ENCODE measurements at places on chromosomes 2 and 18. TPM values are rescaled to one million over a fixed set of nuclear protein-coding genes. Genes with fewer than 3 reads are reported as not detected.

Gene SLC5A7
- total RNA-seq = not detected

- DNase-seq = no peak
Measured at GRCh38 chr2:192025637-192026036, 169.1 kb downstream of the TMEFF2 start.

GRCh38 chr2:114031605-114032505 lies 142.0 kb downstream of the ACTR3 start:
- DNase-seq = no peak

Gene CENPA
- 0.31 TPM for total RNA-seq

DNA sequence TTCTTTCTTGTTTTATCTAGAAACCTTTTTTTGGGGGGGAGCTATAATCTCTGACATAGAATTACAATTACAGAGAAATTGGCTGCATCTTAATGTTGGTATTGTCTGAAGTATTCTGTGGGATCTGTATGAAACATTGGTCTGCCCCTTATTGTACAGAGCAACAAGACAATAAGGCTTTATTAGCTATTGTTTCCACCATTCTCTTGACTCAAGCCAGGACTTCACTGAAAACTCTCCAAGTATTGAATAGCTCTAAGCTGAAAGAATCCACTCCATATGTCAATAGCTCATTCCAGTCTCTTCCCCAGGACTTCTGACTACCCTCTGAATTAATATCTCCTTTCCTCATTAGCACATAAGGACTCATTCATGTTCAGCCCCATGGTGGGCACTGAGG lies 77.8 kb downstream of the RHBDD1 start:
- no peak for DNase-seq

Gene GALNT13
- 0.49 TPM for total RNA-seq

Gene CASP8
- 12.1 TPM for total RNA-seq

DNA sequence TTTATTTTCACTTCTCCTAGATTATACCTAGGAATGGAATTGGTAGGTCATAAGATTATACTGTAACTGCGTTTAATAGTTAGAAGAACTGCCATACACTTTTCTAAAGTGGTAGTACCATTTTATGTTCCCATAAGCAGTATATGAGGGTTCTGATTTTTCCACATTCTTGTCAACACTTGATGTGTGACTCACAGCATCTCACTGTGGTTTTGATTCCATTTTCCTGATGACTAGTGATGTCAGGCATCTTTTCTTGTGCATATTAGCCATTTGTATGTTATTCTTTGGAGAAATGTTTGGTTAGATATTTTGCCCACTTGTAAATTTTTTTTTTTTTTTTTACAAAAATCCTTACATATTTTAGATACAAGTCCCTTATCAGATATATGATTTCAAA lies 2.3 kb downstream of the DCAF17 start:
- DNase-seq = no peak

DNA sequence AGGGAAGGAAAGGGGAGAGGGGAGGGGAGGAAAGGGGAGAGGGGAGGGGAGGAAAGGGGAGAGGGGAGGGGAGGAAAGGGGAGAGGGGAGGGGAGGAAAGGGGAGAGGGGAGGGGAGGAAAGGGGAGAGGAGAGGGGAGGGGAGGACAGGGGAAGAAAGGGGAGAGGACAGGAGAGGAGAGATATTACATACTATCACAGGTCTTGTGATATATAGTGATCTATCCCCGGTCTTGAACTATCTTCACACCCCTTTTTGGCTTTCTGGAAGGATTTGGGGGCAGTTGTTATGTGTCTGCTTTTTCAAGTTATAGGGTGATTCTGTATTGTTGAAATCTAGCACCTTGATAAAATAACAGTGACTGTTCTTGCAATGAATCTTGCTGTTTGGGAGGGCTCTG lies 92.1 kb upstream of the ID2 start:
- no peak for DNase-seq

GRCh38 chr2:184554736-184555135 lies 43.6 kb upstream of the ZNF804A start:
- no peak for DNase-seq

DNA sequence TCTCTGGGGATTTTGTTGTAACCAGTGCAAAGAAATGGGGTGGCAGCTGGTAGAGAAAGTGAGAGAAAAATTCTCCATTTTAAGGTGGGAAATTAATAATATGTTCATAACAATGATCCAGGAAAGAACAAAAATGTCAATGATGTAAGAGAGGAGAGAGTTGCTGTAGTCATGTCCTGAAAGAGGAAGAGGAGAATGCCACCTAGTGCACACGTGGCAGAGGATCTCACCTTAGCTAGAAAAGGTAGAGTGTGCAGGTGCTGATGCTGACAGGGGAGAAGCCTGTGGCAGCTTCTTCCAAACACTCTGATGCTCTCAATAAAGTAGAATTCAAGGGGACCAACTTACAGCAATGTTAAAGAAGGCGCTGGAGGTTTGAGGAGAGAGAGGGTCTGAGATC lies 282.9 kb upstream of the PKDCC start:
- DNase-seq = no peak

Gene HRH4
- total RNA-seq = 0.36 TPM

GRCh38 chr2:72289283-72289682 lies 141.6 kb upstream of the CYP26B1 start:
- DNase-seq = no peak

DNA sequence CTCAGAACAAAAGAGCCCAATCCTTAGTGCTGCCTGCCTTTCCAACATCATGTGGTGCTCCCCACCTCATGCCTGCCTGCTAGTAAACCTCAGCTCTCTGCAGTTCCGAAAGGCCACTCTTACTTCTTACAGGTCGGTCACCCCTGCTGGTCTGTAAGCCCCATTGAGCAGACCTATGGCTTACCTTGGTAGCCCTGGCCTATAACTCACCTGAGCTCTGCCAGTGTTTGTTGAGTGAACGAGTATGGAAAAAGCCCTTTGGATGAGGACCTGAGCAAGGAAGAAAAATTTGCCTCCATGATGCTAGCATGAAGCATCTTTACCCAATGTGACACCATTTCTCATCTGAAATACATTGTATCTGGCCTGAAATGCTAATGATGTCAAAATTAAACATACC lies 83.3 kb downstream of the LIPG start:
- peak; percentile 34 for DNase-seq

GRCh38 chr18:48617844-48618497 lies 79.1 kb downstream of the CTIF start:
- no peak for DNase-seq

Gene CNDP1
- 0.31 TPM for total RNA-seq

- DNase-seq = peak; percentile 25
Measured at GRCh38 chr2:70918016-70918415, 17.7 kb upstream of the ATP6V1B1 start.

DNA sequence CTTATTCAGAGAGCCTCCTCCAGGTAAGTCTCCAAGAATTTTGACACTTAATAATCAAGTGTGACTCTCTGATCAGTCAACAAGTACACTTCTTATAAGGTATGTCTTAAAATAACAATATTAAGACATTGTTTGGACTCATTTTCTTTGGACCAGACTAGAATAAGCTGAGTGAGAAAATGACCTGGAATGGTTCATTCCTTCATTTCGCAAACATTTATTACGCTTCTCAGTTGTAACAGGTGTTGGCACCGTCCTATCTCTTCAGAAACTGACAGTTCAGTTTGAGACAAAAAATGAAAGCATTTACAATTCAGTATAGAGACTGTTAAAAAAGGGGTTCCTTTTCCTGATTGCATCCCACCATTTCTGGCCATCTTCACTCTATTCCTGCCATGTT lies 46.6 kb downstream of the TSPYL6 start:
- DNase-seq = no peak

GRCh38 chr2:163551616-163552373 lies 184.0 kb downstream of the FIGN start:
- DNase-seq = no peak

DNA sequence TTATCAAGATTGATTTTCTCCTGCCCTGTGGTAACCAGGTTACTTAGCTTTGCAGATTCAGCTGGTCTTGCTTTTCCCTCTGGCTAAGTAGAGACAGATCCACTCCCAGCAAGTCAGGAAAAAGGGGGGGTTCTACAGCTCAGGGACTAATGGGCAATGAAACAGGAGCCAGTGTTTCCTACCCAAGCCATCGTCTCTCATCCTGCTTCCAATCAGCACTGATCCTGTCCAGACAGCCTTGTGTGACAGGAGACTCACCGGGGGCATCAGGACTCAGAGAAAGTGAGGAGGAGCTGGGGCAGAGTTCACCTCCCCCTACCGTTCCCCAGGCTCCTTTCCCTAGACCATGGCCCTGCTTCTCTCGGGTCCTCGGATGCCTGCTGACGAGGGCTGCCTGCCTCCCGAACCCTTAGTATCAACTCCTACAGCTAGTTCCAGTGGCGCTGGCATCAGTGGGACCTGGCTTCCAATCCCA lies 307.6 kb downstream of the ALK start:
- no peak for DNase-seq

Gene SCG2
- total RNA-seq = 0.80 TPM

Gene CNRIP1
- total RNA-seq = 41.7 TPM

Gene EML6
- 0.89 TPM for total RNA-seq

Gene HOXD3
- 9.8 TPM for total RNA-seq

- no peak for DNase-seq
Measured at GRCh38 chr18:67199993-67200617, 316.4 kb downstream of the DSEL start.

Gene LYPD6B
- not detected for total RNA-seq

GRCh38 chr18:1261054-1261453 lies 356.4 kb downstream of the ADCYAP1 start:
- DNase-seq = no peak

Gene COLEC12
- total RNA-seq = 19.3 TPM

DNA sequence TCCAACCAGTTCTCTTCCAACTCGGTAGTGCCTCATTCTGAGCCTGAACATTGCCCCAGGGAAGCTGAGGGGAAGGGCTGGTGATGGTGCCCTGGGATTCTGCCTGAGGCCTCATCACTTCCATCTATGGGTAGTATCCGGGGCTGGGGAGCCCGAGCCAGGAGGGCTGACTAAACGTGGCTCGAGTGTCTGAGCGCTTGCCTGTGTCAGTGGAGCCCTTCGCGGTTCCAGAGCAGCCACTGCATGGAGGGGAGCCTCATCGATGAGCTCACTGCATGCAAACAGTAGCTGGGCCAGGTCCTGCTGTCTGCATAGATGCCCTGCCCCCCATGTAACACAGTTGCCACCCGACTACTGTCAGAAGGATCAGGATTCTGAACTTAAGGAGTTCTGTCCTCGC lies 129.3 kb downstream of the GLI2 start:
- DNase-seq = no peak

Gene ECEL1
- total RNA-seq = 0.18 TPM

DNA sequence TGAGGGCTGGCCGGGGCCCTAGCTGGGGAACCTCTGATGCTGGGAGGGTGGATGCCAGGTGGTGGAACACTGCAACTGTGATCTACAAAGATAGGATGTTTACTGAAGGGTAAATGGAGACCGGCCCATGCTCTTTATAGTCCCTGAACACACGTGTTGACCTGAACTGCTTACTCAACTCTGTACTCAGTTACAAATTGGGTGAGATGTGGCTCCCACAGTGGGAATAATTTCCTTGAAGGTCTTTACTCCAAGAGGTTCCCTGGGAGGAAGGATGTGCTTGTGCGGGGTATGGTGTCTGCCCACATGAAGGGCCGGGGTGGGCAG lies 254.1 kb downstream of the PRKCE start:
- no peak for DNase-seq

GRCh38 chr2:229543176-229543873 lies 171.0 kb downstream of the DNER start:
- no peak for DNase-seq

Gene TCF23
- total RNA-seq = not detected

- no peak for DNase-seq
Measured at GRCh38 chr2:13578547-13578946, 861.8 kb downstream of the TRIB2 start.

DNA sequence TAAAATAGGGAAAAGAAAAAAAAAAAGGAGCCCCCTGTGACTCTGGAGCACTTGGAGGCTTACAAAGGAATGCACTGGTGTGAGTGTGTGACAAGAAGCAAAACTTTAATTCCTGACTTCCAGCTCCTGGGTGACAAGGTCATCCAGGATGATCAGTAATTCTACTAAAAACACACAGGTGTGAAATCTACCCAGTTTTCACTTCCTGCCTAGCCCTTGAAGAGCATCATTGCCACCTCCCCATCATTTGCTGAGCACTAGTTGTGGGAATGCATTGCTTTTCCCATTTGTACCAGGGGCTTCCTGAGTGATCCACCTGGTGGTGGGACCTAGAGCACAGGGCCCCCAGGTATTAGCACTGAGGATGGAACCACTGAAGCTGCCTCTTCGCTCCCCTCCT lies 139.7 kb upstream of the RIOK3 start:
- no peak for DNase-seq

Gene OR6B2
- total RNA-seq = 5.1 TPM

DNA sequence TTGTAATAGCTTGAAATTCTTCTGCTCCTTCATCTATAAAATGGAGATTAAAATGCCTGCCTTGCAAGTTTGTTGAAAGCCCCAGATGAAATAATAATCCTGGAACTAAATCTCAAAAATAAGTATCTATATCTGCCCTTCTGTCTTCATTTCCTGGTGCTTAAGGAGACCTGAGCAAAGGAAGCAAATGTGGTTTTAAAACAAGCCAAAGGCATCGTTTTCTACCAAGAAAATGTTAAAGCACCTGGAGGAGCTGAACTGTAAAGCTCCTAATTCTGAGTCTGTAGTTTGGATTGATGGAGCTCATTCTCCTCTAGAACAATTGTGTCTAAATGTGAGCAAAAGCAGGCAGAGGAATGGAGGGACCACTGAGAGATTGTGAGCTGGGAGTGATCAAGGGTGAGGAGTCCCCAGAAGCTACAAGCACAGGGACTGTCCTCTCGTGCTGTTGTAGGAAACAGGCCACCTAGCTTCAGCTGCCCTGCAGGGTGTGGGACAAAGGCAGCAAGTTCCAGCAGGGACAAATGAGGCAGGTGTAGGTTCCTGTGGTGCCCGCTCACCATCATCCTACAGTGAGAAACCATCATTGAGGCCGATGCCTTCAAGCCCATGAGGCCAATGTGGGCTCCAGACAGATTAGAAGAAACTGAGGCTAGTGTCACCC lies 420.7 kb upstream of the TRIB2 start:
- no peak for DNase-seq

DNA sequence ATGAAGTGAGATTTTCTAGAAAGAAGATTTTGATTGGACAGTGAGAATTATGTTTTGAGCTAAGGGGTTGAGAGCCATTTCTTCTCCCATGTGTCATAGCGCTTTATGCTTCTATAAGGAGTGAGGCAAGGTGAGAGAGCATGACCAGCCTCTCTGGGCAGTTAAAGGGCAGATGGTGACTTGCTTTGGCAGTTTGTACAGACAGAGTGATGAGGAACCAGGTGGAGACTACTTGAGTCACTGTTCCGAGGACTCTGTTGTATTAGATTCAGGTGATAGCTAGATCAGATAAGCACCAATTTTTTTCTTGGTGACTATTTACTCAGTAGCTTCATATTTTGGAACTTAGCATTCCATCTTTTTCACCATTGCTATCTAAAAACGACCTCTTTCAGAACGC lies 4.5 kb downstream of the CRIM1 start:
- no peak for DNase-seq

GRCh38 chr2:2768476-2768875 lies 437.4 kb upstream of the MYT1L start:
- DNase-seq = no peak

DNA sequence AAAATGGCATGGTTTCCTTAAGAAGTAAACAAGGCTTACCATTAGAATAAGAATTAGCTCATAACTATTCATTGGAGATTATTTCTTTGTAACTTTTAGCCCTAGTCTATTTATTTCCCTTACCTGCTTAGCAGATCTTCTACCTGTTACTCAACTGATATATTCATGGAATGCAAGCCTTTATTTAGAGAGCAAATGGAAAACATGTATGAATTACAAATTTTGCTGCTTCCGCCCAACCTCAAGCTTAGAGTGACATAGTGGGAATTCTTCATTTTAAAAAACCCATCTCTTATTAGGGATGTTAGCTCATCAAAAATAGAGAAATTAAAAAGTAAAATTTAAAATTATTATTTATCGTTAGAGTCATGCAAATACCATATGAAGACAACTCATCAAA lies 110.9 kb downstream of the STRN start:
- DNase-seq = no peak

All from sciatic nerve (tissue), 2 donors.